ENCODE measurements at places on chromosomes 11 and 22.

DNA sequence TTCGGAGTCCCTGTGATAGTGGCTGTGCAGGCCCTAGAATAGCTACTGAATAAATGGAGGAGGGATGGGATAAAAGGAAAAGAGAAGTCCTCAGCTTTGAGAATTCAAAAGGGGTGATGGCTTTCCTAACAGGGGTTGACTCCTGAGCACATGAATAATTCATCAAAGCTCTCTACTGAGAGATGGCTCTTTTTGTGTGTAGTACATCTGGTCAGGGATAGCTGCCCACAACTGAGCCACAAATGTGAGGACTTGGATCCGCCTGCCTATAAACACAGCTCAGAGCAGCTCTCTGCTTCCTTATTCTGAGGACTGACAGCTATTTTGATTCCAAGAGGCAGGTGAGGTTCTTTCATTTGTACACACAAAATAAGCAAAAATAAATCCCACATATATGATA is 82.3 kb downstream of the USP35 start:
- DNase-seq, result no peak

- no peak for DNase-seq
Measured at GRCh38 chr11:119643212-119643875, 85.7 kb downstream of the NECTIN1 start.

DNA sequence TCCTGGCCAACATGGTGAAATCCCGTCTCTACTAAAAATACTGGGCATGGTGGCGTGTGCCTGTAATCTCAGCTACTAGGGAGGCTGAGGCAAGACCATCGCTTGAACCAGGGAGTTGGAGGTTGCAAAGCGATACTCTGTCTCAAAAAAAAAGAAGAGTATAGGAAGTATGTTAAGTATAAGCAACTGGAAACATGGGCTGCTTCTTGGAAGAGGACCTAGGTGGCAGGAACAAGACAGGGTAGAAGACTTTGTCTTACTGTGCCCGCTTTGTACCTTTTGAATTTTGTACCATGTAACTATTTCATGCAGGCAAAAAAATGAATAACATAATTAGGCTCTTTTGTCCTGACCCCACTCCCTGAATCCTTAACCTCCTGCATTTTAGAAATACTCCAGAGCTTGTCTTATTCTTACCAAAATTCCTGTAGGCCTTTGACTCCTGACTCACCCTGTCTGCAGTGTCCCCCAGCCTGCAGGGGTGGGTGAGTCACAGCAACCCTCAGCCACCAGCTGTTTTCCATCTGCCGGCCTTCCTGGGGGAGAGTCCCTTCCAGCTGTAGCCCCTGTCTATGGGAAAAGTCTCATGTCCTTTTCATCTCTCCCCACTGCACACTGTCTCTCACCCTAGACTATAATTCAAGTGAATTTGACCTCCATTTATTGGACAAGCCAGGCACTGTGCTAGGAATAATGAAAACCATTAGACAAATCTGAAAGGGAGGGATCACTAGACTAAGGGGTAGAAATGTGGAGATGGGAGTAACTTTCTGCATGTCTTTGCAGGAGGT is 41.8 kb downstream of the TXN2 start:
- DNase-seq, result no peak

GRCh38 chr11:118615976-118616371 is 8.6 kb downstream of the PHLDB1 start:
- no peak for DNase-seq

GRCh38 chr11:107180236-107180635 is 162.0 kb upstream of the GUCY1A2 start:
- DNase-seq, result no peak

- DNase-seq, result no peak
Measured at GRCh38 chr11:13189561-13190426, 87.8 kb upstream of the BMAL1 start.

All from stimulated activated CD8-positive, alpha-beta memory T cell treated with anti-CD3 and anti-CD28 coated beads, Interleukin-15, amount 100 ng/mL, for 4 hours (primary cell).